Activated CD8-positive, alpha-beta memory T cell treated with anti-CD3 and anti-CD28 coated beads for 1 hour (primary cell): ENCODE measurements at places on chromosomes 7 and 10.

- no peak for DNase-seq
Measured at GRCh38 chr10:76717141-76717540, 920.5 kb downstream of the KCNMA1 start.

- DNase-seq, result no peak
Measured at GRCh38 chr10:71092812-71093401, 119.5 kb upstream of the UNC5B start.

DNA sequence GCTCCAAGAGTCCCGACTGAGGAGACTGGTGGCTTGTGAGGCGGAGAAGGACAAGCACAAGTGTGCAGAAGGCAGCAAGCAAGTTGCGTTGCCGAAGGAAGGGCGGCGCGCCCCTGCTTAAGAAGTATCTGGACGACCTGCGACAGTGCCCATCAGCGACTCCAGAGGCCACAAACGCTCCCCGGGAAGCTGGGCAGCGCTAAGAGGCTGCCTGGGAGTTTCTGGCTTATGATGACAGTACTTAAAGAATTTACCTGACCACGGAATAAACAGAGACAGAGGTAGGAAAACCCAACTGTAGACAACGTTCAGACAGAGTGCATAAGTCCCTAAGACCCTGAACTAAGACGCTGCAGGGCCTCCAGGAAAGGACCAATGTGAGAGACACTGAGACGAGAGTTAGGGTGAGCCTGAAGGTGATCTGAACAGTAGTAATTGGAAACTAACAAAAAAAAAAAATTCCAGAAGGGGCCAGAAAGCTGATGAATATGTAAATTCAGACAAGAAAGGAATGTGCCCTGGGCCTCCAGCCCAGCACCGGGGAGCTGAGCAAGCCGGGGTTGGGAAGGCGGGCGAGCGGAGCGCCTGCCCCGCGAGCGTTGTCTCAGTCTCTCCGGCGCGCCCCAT lies 1.0 kb downstream of the OSBPL3 start:
- DNase-seq, result no peak

DNA sequence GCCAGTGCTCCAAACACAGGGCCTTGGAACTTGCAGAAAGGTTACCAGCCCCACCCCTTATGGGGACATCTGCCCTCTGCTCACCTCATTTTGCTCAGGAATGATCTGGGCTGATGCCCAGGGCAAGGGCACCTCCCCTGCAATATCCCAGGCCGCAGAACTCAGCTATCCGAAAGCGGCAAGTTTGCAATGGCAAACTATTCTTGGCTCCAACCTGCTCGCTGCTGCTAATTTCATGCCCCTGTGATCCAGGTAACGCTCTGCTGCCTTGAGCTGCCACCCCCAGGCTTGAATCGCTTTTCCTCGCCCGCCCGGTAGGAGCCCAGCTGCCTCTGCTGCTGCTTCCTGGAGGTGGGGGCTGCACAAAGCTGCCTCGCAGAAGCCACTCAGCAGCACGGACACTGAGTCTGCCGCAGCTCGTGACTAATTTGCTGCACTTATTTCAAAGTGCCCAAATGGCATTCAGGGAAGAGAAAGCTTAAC lies 18.2 kb downstream of the SLC29A3 start:
- DNase-seq, result no peak

DNA sequence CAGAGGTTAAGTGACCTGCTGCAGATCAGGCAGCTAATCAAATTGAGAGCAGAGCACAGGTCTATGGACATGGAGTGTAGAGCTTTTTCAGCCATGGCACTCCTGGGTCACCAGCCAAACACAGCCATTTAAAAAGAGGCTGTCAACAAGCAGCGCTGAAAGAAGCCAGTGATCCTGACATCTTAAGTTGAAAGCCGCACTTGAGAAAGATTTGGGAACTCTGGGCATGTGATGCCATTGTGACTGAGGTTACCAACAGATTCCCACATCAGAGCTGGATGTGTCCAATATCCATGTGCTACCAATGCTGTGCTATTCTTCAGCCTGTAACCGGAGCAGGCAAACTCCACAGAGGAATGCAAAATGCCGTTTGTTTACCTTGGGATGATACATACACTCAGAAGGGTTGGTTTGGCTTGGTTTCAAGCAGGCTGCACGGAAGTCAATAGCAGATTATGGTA lies 56.2 kb upstream of the ABLIM1 start:
- no peak for DNase-seq

GRCh38 chr7:141558544-141559183 lies 7.5 kb downstream of the AGK start:
- DNase-seq, result no peak

GRCh38 chr7:40800771-40801170 lies 666.0 kb downstream of the SUGCT start:
- no peak for DNase-seq

- no peak for DNase-seq
Measured at GRCh38 chr7:5598769-5599371, 175.2 kb upstream of the TNRC18 start.

- no peak for DNase-seq
Measured at GRCh38 chr7:49483142-49483541, 290.3 kb upstream of the VWC2 start.

- DNase-seq, result no peak
Measured at GRCh38 chr10:6269953-6270867, 67.5 kb downstream of the PFKFB3 start.

DNA sequence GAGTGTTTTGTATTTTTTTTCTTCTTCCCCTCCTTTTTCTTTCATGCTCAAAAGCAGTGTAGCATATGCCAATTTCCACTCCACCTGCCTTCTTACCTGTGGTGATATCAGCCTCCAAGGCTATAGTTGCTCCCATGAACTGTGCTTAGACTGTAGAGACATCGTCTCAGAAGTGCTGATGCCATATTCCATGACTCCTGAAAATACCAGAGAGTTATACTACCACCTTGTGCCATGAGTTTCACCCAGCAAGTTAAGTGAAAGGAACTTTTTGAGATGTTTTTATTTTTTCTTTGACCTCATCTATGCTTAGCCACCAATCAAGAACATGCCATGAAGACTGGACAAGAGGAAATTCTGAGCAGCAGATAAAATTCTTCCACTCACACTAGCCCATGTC lies 142.8 kb upstream of the SEMA3E start:
- no peak for DNase-seq

DNA sequence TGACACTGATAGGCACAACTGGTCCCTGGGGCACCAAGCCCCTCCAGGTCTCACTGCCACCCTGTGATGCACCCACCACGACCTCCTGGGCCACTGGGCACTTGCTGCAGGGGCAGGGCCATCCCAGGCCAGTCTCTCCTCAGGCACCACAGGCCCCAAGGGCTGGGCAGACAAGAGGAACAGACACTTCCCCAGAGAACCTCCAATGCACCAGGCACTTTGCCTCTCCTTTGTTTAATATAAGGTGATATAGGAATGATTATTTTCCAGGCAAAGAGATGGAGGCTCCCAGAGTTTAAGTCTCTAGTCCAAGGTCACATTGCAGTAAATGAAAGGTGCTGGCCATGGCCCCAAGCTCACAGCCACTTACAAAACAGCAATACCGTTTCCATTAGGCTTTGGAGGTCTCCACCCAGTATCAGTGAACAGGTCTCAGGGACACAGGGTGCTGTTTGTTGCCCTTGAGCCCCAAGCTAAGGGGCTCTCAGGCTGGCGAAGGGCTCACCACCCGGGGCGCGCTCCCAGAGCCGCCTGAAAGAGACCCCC lies 4.5 kb downstream of the DEPP1 start:
- DNase-seq, result no peak

GRCh38 chr10:34254596-34254995 lies 560.5 kb downstream of the PARD3 start:
- no peak for DNase-seq

DNA sequence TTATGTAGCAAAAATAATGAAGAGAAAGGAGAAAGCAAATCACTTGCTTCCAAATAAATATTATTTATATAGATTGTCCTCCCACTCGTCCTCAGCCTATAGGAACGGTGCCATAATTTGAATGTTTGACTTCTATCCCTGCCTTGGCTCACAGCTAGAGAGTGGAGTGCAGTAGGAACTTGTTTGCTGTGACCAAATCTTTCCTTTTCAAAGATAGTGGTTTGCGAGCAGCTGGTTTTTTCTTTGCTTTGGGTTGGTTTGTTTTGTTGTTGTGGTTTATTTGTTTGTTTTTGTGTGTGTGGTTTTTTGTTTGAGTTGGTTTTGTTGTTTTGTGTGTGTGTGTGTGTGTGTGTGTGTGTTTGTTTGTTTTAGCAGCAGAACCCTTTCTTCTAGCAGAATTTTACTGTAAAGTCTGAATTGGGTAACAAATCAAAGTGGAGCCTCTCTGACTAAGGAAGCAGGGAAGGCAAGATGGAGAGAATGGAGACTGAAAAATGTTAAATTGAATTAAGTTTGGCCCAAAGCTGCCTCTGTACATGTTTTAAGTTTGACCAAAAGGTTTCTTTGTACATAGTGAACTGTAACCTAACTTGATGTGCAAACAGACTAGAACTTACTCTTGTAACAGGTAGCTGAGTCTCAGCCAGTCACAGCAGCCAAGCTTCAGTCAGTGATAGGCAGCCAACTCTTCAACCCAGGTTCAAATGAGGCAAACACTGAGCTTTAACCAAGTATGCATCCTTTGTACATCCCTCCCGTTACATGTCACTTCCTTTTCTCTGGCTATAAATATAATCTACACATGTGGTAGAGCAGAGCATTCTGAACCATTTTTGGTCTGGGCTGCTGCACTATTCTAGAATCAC lies 149.5 kb upstream of the LRGUK start:
- no peak for DNase-seq

DNA sequence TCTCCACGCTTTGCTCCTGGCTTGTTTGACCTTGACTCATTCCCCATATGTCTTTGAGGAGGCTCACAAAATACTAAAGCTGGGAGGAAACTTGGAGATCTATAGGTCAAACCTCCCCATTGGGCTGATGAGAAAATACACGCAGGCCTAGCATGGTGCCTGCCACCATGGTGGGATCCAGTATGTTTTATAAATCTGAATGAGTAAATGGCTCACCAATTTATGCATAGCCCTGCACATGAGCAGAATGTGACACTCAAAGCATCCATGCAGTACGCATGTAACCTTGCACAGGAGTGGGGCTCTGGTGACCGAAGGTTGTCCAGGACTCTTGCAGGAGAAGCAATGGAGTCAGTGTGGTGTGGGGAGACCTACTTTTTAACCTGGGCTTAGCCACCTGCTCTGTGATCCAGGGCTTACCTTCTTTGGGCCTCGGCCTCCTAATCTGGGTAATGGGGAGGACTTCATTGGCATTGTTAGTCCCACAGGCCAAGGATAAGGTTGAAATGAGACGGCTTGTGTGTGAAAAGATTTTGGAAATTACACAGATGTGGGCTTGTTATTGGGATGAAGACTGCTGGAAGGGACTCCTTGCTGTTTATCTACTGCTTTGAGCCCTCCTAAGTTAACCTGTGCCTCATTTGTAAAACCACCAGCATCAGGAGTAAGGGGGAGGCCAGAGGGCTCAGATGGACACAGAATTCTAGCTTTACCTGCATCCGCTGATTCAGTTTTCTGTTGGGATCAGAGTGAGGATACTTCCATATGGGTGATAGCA lies 58.4 kb downstream of the ADCYAP1R1 start:
- DNase-seq, result no peak

DNA sequence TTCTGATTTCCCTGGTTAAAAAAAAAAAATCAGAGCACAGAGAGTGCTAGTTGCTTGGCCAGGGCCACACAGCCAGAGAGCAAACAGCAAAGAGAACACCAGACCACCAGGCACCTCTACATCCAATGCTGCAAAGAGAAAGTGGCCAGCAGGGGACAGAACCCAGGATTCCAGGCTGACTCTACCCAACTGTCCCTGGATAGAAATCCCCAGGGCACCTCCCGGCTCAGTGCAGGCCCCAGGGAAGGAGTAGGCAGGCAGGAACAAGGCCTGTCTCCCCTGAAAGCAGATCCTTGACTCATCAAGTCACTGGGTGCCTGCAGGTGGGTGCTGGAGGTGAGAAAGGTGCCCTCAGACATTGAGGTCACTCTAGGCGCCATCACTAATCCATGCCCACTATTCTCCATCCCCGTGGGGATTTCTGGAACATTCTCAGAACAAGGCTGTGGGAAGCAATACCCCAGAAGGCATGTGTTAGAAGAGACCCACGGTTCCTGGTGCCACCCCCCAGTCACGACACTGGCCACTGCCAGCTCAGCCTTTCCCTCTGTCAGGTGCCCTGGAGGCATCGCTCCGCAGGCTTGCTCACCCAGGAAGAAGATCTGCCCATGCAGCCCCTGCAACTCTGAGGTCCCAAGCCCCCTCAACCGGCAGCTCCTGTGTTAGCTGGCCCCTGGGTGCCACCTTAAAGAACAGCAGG lies 154.8 kb downstream of the GRID1 start:
- no peak for DNase-seq

GRCh38 chr10:21888959-21889358 lies 114.6 kb downstream of the DNAJC1 start:
- DNase-seq, result no peak

DNA sequence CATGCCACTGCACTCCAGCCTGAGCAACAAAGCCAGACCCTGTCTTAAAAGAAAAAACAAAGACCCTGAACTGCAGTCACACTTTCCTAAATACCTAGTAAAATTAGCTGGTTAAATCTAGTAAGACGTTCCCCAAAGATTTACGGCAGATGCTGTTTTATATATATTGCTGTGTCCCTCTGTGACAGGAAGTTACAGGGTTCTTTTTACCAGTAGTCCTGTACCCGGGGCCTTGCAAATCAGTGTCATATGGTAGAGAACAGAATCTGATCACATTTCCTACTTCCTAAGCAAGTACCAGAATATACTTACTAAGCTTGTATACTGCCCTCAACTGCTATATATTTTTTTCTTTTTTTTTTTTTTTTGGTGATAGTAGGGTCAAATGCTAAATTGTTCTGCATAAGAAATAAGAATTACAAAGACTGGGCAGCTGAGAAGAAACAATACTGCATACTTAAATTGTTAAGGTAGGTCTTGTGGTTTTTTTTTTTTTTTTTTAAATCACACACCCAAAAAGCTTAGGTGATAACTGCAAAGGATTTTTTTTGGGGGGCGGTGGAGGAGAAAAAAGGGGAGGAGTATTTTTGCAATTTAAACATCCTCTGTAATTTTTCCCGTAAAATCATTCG lies 27.3 kb upstream of the KMT2E start:
- no peak for DNase-seq

- no peak for DNase-seq
Measured at GRCh38 chr10:70052462-70053217, at the start of gene MACROH2A2. MACROH2A2 (plus strand) TSS chr10:70052846; CDS start chr10:70075659, 22,813 bp downstream.

- no peak for DNase-seq
Measured at GRCh38 chr10:89975071-89975470, 273.7 kb downstream of the KIF20B start.

GRCh38 chr10:5566614-5567013 lies 41.9 kb downstream of the CALML3 start:
- DNase-seq, result no peak
